GM12878 (cell line): ENCODE measurements at places on chromosomes 11 and 22. TPM values are rescaled to one million over a fixed set of nuclear protein-coding genes. Genes with fewer than 3 reads are reported as not detected.

- no peak for DNase-seq
These were observed 2.1 kb downstream of the KMT2A start for GRCh38 chr11:118438314-118438931.

DNA sequence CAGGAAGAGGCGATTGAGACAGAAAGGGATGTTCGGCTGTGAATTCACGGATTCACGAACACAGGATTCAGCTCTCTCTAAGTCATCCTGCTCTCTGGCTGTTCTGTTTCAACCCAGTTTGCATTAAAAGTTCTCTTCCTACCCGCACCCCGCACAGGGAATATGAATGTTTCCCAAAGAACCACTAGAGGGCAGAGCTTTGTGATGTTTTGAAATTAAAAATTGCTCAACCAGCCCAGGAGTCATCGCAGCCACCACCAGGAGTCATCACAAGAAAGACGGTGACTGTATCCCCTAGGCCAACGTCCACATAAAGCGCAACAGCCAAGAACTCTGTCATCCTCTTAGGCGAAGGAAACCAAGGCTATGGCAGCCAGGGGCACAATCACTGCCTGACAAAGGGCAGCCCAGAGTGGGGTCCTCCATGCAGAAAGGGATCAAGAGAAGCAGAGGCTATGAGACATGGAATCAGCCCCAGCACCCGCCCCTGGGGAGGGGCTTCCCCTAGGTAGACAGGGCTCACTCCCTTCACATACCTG lies 122.4 kb downstream of the WT1 start:
- DNase-seq: no peak

DNA sequence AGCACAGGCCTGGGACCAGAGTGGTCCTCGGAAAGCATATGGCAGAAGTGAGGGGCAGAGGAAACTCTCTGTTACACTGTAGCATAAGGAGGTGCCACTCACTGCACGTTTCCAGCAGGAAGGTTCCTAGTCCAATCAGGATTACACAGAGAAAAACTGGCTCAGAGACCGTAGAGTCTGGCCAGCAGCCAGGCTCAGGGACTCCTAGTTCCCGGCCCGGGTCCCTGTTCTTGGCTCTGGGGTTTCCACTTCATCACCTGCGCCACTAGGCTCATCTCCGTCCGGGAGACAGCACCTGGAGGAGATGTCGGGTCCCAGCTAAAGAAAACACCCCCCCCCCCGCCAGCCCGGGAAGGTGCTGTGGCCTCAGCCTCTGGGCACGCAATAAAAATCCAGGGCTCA lies 1.1 kb downstream of the TTLL12 start:
- no peak for DNase-seq

GRCh38 chr11:14793546-14793945 lies 98.5 kb downstream of the CYP2R1 start:
- DNase-seq: no peak

DNA sequence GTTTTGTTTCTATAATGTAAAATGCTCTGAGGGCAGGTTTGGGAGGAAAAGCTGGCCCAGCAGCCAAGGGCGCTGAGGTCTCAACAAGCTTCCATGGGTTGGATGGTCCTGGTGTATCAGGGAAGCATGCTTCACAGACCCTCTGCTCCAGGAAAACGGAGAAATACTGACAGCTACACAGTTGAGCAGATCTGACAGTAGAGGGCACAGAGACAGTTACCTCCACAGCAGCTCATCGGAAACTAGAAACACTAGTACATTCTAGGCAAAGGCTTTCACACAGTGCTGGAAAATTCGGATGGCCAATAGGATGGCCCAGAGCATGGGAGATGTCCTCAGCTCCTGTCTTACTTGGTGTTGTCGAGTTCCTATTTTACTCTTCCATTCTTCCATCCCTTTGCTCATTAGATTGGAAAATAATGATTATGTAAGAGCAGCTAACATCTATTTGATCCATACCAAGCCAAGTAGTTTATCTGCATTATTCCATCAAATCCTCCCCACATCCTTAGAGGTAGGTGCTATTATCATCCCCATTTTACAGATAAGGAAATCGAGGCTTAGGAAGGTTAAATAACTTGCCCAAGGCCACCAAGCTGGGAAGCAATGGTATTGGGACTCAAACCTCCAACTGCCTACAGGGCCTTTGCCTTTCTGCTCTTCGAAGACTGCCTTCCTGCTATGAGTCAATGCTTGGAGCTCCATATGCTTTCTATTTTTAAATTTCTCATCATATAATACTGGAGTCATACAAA lies 28.3 kb downstream of the LMO2 start:
- DNase-seq: no peak

GRCh38 chr11:33895752-33896137 lies 3.9 kb upstream of the LMO2 start:
- no peak for DNase-seq

- DNase-seq: no peak
These were observed 142.7 kb downstream of the FBXO7 start for GRCh38 chr22:32617271-32617670.

GRCh38 chr11:8219257-8220021 lies 44.2 kb downstream of the LMO1 start:
- DNase-seq: no peak

DNA sequence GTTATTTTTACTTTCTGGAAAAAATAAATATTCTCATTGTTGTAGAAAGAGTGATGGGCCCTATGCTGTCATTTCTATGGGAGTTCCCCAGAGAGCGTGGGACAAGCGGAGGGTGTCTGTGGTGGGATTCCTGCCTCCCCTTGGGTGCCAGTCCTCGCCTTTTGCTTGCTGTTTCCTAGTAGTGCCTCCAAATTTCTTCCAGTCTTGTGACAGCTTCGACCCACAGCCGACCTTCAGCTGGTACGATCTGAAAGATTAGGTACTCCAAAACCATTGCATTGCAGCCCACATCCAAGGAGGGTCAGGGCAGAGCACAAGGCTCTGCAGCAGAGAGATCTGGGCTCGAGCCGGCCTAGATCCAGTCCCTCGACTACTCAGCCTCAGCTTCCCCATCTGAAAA lies 58.9 kb upstream of the EMID1 start:
- DNase-seq: no peak

DNA sequence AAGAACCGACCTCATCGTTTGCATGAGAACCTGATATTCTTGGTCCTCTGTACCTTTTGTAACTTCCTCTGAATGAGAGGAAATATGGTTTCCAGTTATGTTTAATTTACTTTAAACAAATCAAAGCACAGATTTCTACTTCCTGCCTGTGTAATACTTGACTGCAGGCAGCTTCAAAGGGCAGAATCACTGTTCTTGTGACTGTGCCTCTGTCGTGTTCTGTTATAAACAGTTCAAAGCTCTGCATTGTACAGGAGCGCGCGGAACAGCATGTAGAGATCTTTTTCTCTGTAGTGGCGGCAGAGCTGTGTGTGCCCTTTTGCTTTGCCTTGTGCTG lies 73.2 kb upstream of the CLDN5 start:
- DNase-seq: no peak

Gene CARD16
- total RNA-seq: 13.5 and 15.1 TPM in 2 replicates

Gene HSPB2
- not detected in 2 replicates for total RNA-seq

Gene GLYATL1
- not detected in 2 replicates for total RNA-seq

Gene OR5B21
- not detected in 2 replicates for total RNA-seq

Gene CABP7
- 0.05 TPM in 1 of 2 replicates, not detected in the other for total RNA-seq

Gene PRRG4
- total RNA-seq: 2.1 and 2.7 TPM in 2 replicates

Gene CD3D
- total RNA-seq: 0.32 and 0.69 TPM in 2 replicates

Gene SIPA1
- total RNA-seq: 132 and 139 TPM in 2 replicates

Gene PARVA
- total RNA-seq: 0.21 and 0.44 TPM in 2 replicates

Gene C22orf15
- 0.40 TPM in 1 of 2 replicates, not detected in the other for total RNA-seq

Gene MAJIN
- total RNA-seq: not detected in 2 replicates

Gene CCDC81
- 0.13 and 0.19 TPM in 2 replicates for total RNA-seq

Gene TMEM86A
- not detected in 2 replicates for total RNA-seq

Gene OR8K5
- total RNA-seq: not detected in 2 replicates

Gene NPTXR
- 0.37 and 0.38 TPM in 2 replicates for total RNA-seq
